T1000 (cell line): ENCODE measurements at places on chromosomes 5 and 9.
A peak's percentile ranks its signal among the peaks of the same experiment; 100 is the strongest.

GRCh38 chr9:134652291-134653225 lies 11.0 kb downstream of the COL5A1 start:
- no peak for DNase-seq

DNA sequence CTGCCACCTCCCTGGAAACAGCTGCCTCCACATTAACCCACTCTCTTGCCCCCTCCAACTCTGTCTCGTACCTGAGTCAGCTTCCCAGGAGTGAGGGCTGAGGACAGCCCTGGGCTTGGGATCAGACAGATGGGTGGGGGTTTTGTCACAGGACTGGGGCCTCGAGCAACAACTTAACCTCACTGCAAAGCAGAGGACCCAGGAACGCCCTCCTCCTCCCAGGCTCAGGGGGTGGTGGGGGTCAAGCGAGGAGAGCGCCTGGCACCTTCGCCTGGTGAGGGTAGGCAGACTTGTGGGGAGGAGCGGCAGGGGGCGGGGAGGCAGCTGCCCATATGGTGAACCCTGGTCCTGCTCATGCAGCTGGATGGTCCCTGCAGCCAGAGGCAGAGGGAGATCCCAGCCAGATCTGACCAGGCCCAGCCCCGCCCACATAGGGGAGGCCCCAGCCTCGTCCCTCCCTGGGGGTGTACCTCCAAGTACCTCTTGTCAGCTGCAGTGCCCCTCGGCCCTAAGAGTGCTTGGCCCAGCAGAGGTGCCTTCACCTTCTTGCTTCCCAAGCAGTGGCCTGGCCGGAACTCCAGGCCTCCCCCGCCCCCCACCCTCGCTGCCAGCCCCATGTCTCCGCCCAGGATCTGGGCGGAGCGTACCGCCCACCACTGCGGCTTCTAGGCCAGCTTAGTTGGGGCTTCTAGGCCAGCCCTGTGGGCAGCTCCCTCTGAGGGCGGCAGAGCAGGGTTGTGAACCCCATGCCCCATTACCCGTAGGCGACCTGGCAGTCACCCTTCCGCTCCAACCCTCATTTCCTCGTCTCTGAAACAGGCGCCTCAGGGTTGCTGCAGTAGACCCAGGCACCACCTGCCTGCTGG lies at the start of gene SARDH:
SARDH (minus strand) TSS at position 579 of the 866 bp plus-strand sequence. CDS start 4,179 bp downstream, outside the sequence.
- DNase-seq = peak; percentile 58

DNA sequence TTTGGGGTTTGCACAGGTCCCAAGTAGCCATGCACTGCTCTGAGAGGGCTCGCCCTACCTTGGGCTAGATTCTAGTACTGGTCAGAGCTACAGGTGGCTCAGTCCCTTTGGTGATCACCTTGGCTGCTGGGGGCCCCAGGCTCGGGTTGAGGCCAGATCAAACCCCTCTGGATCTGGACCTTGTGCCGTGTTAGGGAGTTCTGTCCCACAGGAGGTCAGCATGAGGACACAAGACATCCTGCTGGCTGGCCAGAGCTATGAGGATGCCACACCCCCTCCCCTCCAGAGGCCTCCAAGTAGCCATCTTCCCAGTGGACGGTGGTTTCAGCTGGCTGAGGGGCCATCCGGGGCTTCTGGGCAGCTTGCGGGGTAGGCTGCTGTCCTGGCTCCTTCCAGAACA lies 10.6 kb downstream of the CDK20 start:
- DNase-seq = no peak

DNA sequence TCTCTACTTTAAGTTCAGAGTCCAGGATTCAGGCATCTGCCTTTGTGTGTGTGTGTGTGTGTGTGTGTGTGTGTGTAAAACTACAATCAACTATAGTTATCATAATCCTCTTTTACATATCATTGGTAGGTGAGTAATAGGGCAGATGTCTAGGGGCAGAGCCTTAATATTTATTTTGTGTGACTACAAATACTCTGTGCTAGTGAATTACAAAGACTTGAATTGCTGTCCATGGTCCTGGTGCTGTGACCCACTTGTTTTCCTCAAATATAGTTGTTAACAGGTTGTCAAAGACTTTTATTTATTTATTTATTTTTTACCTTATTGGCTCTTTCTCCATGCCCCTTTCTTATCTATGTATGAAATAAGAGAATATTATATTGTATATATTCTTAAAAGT lies 196.8 kb downstream of the ANXA1 start:
- DNase-seq = no peak

- DNase-seq = no peak
Observed at GRCh38 chr5:170418736-170419135, 29.6 kb upstream of the KCNMB1 start.

DNA sequence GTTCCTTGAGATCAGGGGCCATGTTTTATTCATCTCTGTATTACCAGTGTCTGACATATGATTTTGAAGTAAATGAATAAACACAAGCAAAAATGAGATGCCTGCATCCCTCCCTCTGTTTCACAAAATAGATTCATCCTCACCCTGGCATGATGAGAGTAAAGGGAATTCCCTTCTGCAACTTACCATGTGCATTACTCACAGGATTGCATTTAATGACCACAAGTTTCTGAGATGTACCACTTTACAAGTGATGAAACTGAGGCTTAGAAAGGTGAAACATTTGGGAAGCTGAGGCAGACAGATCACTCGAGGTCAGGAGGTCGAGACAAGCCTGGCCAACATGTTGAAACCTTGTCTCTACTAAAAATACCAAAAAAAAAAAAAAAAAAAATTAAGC lies 74.2 kb upstream of the TNFSF8 start:
- no peak for DNase-seq

DNA sequence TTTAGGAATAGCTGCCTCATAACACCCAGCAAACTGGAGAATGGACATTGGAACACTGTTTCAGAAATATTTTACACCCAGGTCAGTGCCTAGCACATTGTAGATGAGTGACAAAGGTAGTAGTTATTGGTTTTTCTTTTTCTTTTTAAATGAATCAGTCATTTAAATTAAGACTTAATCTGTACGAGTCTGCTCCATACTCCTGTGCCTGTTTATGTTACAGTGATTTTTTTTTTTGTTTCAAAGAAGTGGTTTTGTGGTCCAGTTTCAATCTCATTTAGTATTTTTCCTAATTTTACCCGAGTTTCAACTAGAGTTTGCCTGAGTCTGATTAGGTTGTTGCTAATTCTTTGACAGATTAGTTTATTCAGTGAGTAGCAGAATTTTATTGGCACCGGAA lies 16.2 kb downstream of the LMNB1 start:
- DNase-seq = no peak

- DNase-seq = no peak
Observed at GRCh38 chr5:176362233-176362490, 598 bp upstream of the KIAA1191 start.

DNA sequence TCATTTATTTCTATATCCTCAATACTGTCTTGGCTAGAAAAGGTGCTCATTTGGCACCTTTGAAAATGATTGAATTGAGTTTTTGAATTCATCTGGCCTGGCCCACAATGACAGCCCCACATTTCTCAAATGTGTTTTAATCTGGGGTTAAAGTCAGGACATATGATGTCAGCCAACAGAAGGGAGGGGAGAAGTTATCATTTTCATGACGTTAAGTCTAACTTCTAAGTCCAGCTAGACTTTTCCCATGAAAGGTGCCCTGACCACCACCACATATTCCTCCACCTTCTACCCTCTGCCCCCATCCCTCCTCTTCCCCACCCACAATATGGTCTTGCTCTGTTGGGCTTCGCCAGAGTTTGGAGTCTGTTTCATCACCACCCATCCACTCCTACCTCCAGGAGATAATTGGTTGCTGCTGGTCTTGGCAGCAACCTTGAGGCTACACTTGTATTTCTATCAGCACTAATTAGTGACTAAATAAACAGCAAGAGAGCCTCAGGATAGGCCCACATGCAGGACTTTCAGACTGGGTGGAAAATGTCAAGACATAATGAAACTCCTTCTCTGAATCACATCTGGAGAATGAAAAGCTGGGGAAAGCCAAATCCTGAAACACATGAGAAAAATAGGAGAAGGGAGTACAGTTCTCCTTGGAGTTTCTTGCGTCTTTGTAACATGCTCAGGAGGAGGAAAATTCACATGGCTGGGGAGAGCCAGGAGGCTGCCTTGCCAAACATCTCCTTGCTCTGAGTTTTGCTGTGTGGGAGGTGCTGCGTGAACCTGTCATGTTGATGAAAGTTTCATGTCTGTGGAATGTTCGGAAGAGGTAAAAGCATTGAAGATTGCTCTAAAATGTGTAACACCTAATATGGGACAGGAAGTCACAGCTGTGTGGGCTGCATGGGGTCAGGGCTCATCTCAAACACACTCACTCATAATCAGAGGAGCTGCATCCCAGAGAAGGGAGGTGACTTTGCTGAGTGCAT lies 544.7 kb upstream of the KLF4 start:
- no peak for DNase-seq

- no peak for DNase-seq
Observed at GRCh38 chr5:111211341-111211740, 12.8 kb upstream of the CAMK4 start.
